NCI-H446 (cell line): ENCODE measurements at places on chromosomes 11 and 22.
A peak's percentile ranks its signal among the peaks of the same experiment; 100 is the strongest.

DNA sequence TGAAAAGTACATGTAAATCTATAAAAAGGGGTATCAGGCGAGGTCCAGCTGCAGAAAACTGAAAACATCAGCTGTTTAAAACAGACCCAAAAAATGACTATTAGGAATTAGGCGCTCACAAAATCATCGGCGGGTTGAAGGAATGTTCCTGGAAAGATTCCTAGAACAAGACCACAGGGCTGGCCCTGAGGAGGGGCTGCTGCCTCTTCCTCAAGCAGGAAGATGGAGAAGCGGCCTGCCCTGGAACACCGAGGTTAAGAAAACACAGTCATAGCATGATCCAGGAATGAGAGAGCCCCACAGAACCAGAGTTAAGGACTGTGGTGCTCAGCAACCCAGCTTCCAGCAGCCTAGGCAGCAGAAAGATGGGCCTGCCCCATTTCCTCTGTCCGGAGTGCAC is 78.4 kb downstream of the C11orf91 start:
- no peak for DNase-seq

DNA sequence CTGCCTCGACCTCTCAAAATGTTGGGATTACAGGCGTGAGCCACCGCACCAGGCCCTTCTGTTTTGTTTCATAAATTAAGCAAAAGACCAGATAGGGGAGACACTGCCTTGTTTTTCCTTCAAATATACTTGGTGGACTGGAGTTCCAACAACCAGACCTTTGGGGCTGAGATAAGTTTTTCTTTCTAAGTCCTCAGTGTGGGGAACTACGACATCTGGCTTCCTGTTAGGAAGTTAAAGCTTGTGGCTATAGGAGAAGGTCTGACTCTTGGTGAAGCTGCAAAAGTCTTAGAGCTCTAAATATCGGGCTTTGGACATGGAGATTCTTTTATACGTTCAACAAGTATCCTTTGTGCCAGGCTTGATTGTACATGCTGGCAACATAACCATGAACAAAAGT is 64.1 kb upstream of the EED start:
- no peak for DNase-seq

GRCh38 chr11:113488931-113489351 is 13.7 kb upstream of the DRD2 start:
- peak; percentile 63 for DNase-seq

- no peak for DNase-seq
Measured at GRCh38 chr11:33894398-33894746, 2.5 kb upstream of the LMO2 start.

DNA sequence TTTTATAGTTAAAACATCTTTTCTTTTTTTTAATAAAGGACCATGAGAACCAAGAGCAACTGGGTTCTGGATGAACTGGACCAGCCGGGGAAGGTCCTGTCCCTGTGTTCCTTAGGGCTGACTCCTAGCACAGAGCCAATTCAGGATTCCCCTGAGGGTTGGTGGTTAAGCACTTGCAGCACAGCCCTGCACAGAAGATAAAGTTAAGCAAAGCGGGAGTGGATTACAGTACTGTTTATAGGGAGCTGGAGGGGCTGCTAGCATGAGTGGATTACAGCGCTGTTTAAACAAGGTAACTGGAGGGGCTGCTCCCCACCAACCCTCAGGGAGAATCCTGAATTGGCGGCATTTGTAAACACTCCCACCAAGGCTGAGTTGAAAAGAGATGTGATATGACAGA is 90.6 kb downstream of the CELSR1 start:
- no peak for DNase-seq

- DNase-seq = no peak
Measured at GRCh38 chr11:35179466-35180135, 40.6 kb downstream of the CD44 start.

- no peak for DNase-seq
Measured at GRCh38 chr22:46107089-46107664, 43.1 kb upstream of the PPARA start.

DNA sequence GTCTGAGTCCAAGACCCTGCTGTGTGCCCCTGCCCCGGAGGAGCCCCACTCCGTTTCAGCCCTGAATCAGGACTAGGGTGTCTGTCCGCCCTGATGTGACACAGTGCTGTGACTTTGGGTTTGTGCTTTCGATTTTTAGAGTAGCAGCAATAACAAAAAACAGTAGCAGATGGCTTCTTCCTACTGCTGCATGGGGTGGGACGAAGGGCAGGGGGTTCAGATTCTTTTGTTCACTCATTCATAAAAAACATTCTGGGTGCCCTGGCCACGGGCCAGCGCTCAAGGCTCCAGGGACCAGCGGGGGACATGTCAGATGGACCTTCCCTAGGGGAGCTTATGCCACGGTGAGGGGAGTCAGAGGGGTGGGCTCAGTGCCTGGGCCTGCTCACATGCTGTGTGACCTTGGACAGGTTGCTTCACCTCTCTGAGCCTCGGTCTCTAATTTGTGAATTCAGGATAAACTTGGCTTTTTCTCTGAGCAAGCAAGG is 24.6 kb upstream of the PRR5 start:
- DNase-seq = no peak

GRCh38 chr22:37803639-37804351 is 3.9 kb upstream of the GCAT start:
- DNase-seq = no peak

DNA sequence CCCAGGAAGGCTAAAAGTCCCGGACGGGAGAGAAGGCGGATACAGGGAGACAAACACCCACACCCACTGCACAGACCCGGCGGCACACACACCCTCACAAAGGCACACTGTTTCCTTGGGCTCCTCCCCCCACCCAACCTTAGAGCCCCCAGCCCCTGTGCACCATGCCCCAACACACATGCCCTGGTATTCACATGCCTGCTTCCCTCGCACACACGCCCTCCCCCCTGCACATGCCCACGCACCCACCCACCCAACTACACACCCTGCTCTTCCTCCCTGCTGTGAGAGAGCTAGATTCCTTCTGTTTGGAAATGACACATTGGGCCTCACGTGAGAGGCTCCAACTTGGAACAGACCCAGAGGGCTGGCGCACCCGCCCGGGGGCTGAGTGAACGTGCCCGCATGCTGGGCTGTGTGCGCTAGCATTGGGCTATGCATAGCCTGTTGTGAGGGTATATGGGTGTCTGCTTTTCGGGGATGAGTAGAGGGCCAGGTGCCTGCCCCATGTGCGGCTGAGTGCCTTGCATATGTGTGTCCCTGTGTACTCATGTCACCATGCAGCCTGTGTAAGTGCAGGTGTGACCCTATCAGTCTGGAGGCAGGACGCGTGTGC is 518 bp upstream of the CHRM1 start:
- DNase-seq = peak; percentile 25

DNA sequence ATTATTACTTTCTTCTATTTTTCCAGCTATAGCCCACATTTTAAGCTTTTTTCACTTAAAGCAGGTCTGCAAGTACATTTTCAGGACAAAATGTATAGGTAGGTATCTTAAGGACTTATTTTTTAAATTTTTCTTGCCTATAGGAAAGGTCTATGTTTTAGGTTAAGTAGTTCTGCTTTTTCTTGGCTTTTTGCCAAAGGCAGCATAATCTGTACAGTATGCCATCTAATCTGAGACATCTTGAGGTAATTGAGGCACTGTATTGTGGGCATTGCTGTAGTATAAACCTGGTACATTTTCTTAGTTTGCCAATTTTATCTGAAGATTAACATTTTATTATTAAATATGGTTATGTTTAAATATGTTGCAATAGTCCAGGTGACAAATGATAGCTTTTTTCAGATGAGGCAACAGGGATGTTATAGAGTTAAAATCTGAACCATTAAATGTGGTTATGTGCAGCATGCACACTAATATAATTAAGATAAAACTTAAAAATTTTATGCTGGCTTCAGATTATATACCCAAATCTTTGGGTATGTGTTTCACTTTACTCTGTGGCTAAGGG is 42.9 kb downstream of the QSER1 start:
- no peak for DNase-seq
